ENCODE measurements at places on chromosomes 13 and 19.

GRCh38 chr13:44542361-44542760, 33.8 kb downstream of the TSC22D1 start:
- DNase-seq = no peak

DNA sequence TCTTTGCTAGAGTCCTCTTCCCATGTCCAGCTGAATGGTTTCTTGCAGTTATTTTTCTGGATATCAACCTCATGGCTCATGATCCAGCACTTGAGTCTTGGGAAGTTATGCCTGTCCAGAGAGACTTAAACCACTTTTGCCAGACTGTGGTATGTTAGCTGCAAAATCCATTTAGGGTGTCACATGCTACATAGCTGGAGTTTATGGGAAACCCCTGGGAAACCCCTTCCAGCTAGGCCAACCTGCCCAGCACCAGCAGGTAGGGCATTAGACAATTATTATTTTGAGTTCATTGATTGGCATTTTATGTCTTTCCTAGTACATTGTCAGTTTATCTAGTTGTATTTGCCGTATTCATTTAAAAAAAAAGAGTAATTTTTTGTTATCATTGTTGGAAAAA, 797.8 kb downstream of the EFNB2 start:
- no peak for DNase-seq

GRCh38 chr13:42068886-42069285, 20.4 kb downstream of the DGKH start:
- no peak for DNase-seq

DNA sequence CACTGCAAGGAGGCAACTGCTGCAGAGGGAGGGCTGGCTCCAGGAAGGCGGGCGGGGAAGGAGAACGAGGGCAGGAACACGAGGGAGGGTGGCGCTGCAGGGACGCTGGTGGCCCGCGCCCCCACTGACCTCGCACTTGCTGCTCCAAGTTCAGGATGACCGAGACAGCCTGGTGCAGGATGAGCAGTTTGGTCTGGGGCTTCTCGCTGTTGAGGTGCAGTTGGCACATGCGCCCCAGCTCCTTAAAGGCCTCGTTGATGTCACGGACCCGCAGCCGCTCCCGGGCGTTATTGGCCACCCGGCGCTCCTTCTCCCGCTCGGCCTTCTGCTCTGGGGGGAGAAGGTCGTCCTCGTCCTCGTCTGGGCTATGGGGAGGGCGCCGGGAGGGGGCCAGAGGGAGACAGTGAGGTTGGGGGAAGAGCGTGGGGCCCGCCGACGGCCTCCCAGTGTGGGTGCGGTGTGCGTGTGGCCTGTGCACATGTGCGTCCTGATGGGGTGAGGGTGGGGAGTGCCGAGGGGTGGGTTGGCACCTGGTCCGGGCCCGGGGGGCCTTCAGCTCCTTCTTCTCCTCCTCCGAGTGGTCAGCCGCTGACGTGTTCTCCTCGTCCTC, 10.0 kb upstream of the UQCR11 start:
- DNase-seq = no peak

DNA sequence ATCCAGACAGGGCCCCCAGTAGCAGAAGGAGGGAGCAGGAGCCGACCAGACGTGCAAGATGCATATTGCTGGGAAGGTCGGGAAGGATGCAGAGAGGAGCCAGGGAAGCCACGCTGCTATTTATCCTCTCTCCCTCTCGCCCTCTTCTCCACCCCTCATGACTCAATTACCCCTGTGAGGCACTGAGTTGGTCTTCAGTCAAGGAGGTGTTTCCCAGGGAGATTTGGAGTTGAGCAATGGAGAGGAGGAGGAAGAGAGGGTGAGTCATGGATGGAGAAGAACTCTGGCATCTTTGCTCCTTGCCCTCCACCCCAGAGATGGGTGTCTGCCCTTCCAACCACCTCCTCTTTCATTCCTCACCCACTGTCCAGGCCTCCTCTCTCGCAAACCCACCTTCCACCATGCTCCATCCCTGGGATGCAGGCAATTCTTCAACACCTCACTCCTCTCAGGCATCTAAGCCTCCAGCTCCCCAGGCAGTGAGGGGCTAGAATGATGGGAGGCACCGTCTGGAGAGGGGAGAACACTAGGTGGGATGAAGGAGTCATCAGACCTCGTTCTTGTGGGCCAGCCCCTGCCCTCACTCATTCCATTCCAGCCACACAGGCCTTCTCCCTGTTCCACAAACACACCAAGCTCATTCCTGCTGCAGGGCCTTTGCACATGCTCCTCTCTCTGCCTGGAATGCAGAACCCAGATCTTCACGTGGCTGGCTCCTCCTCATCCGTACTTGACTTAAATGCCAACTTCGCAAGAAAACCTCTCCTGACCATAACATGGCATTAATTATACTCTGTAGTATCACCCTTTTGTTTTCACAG, at the start of gene SBSN:
Gene SBSN (minus strand): TSS at position 94 of the 821 bp plus-strand sequence. CDS start 30 bp downstream, at position 64.
- no peak for DNase-seq

DNA sequence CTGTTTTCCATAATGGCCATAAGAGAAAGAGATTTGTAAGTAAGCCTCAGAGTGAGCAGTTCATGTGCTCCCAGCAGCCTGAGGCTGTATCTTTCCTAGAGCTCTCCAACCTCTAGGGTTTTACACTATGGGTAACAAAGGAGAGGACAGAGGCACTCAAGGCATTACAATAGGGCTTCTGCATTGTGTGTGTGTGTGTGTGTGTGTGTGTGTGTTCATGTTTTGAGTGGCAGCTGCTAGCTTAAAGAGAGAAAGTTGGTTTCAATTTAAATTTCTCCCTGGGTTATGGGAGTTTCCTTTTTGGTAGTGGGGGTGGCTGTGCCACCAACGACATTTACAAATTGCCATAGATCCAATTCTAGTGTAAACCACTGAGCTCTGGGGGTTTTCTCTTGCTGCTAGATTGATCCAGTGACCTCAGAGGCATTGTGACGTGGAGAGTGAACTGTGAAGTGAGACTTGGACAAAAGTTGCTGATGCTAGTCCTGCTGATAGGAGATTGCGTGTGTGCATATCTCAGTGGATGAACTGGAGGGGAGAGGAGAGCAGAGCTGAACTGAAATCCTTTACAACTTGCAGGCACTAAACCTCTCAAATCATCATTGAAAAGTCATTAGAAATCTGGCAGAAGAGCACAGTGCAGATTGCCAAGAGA, 67.2 kb upstream of the OLFM4 start:
- DNase-seq = no peak

GRCh38 chr13:98755729-98756128, 3.3 kb upstream of the SLC15A1 start:
- DNase-seq = no peak

GRCh38 chr13:98171900-98172589, 5.0 kb downstream of the RNF113B start:
- DNase-seq = no peak

DNA sequence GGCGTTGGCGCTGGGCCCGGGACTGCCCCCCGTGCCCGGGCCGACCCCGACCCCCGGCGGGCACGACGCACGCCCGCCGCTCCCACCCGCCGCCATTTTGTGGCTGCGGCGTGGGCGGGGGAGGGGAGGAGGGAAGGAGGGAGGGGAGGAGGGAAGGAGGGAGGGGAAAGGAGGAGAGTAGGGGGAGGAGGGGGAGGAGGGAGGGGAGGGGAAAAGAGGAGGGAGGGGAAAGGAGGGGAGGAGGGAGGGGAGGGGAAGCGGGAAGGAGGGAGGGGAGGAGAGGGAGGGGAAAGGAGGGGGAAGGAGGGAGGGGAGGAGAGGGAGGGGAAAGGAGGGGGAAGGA, at the start of gene BTBD2:
Gene BTBD2 (minus strand): TSS at position 107 of the 343 bp plus-strand sequence. CDS start 11 bp downstream, at position 96.
- peak; percentile 50 for DNase-seq

DNA sequence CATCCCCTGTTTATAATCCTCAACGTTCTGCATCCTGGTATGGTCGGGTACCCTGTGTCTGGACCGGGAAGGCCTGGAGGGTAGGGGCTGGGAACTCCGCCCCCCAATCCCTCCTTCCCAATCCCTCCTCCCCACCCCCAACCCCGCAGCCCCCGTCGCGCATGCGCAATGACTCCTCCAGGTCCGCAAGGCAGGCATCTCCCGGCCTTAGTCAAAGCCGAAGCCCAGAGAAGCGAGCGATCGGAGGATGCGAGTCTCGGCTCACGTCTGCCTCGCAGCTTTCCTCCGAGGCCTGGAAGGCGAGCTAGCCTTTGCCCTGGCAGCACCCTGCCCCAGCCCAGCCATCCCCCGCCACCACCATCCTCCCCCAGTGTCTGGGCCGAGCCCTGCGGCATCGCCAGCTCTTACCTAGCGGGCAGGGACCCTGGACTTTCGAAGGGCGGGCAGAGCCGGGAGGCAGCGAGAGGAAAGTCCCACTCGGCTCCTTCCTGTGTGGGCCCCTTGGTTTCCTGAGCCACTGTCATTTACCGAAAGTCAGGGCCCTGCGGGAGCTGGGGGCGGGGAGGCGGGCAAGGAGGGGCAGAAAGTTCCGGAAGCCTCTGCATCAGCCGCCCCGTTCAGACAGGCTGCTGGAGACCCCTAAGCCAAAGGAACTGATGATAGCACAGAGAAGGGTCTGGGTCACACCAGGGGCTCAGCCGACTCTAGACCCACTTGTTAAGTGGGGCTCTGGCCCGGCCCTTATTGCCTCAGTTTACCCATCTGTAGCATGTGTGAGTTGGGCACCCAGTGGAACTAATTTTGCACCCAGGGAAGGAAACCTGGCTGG, at the start of gene JAK3:
Gene JAK3 (minus strand): TSS at position 445 of the 829 bp plus-strand sequence. CDS start 3,565 bp downstream, outside the sequence.
- peak; percentile 67 for DNase-seq

GRCh38 chr13:111875915-111876314, 191.0 kb upstream of the SOX1 start:
- no peak for DNase-seq

- no peak for DNase-seq
These were observed 89.7 kb upstream of the CLDN10 start for GRCh38 chr13:95462801-95463200.

GRCh38 chr13:100100115-100100879, 11.4 kb downstream of the PCCA start:
- no peak for DNase-seq

DNA sequence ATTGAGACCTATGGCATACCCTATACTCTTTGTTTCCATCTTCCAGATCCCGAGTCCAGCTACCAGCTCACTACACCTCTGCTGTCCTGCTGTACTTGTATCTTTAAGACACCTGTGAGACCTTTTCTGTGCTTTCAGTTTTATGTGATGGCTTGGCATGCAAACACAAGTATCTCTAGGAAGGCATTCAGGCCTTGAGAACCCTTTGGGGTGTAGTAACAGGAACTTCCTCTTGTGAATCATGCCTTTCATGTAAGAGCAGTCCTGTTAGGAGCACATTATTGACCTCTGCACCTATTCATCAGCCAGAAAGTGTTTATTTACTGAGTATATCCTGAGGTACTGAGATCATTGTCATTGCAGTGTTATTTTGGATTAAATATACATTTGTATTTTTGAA, 87.0 kb upstream of the HTR2A start:
- peak; percentile 80 for DNase-seq

- DNase-seq = no peak
These were observed 91.0 kb upstream of the MYCBP2 start for GRCh38 chr13:77417897-77418296.
